Activated CD4-positive, alpha-beta T cell treated with anti-CD3 and anti-CD28 coated beads for 36 hours (primary cell): ENCODE measurements at places on chromosomes 6 and 20. TPM values are rescaled to one million over a fixed set of nuclear protein-coding genes. Genes with fewer than 3 reads are reported as not detected.

Gene GSTA4
- 28.9 TPM for total RNA-seq

GRCh38 chr20:29319725-29320124 is 1937.7 kb upstream of the DEFB115 start:
- H3K27ac ChIP-seq = no peak overlapping the region
- DNase-seq = no peak
- no peak overlapping the region for H3K4me3 ChIP-seq
- H3K36me3 ChIP-seq = no peaks in the 10 kb centered on the region

- no peaks in the 10 kb centered on the region for H3K27me3 ChIP-seq
- no peak for DNase-seq
- H3K4me3 ChIP-seq = no peak overlapping the region
- H3K36me3 ChIP-seq = no peaks in the 10 kb centered on the region
Measured at GRCh38 chr6:145055567-145055966, 679.8 kb downstream of the EPM2A start.

Gene FBXL4
- total RNA-seq = 16.5 TPM

DNA sequence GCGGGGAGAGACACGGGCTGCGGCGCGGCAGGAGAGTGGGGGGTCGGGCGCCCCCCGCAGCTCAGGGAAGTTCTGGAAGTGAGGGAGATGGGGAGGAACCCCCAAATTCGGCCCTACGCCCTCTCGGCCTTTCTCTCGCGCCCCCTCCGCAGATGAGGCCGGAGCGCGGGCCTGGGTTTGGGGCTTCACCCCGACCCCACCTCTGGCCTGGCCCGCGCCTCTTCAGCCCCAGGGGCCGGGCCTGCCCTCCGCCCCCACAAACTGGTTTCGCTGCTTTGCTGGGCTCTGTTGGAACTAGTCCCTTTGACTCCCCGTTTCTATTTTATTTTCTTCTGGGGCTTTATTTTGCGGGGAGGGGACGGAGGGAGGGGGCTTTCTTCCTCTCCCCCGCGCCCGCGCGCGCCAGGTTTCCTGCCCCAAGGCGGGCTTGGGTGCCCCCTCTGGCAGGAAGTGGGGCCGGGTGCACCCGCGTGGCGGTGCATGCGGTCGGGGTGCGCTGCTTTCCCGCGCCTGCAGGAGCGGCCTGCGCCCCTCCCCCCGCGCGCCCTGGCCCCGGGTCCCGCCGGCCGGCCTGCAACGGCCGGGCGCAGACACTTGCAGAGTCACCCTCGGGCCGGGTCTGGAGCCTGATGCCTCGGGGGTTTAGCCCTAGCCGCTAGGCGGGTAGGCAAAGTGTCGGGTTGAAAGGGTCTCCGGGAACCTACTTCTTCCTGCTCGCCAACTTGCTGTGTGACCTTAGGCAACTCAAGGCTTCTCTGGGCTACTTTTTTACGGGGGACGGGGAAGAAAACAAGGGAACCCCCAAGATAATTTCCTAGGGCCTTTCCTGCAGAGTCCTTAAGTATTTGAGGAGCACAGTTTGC is 1.3 kb downstream of the HMGA1 start:
- H3K36me3 ChIP-seq = peaks cover 44% of the 10 kb centered on the region
- H3K27me3 ChIP-seq = no peaks in the 10 kb centered on the region
- peak overlapping the region; percentile 94 for H3K27ac ChIP-seq
